ENCODE measurements at places on chromosomes 12 and 14. TPM values are rescaled to one million over a fixed set of nuclear protein-coding genes. Genes with fewer than 3 reads are reported as not detected.

- H3K36me3 ChIP-seq: no peaks in the 10 kb centered on the region
- H3K4me3 ChIP-seq: no peak overlapping the region
Observed at GRCh38 chr12:111122458-111122878, 202.1 kb upstream of the MYL2 start.

Gene CPNE6
- total RNA-seq: not detected

DNA sequence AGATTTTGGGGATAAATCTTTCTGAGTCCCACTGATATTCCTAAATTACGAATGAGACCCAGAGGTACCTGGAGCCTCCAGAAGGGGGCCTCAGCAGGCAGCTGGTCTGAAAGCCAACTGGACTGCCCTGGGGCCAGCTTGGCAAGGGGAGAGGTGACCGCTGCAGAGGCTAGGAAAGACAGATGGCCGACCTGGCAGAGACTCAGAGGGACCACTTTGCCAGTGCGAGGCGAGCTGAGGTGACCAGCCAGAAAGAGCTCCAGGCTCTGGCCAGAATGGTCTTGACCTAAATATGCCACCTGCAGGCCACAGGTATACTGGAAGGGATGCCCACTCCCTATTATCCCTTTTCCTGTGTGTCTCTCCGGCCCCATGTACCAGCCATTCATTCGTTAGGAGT is 256.8 kb upstream of the GARIN6 start:
- no peaks in the 10 kb centered on the region for H3K36me3 ChIP-seq
- no peak for DNase-seq
- H3K27ac ChIP-seq: no peak overlapping the region
- no peaks in the 10 kb centered on the region for H3K4me1 ChIP-seq
- no peaks in the 10 kb centered on the region for H3K27me3 ChIP-seq
- no peak overlapping the region for H3K4me3 ChIP-seq

GRCh38 chr14:100859781-100860180 is 33.9 kb downstream of the MEG3 start:
- no peak overlapping the region for H3K27ac ChIP-seq
- peak; percentile 36 for DNase-seq
- no peaks in the 10 kb centered on the region for H3K36me3 ChIP-seq
- no peak overlapping the region for H3K4me3 ChIP-seq
- no peaks in the 10 kb centered on the region for H3K27me3 ChIP-seq

DNA sequence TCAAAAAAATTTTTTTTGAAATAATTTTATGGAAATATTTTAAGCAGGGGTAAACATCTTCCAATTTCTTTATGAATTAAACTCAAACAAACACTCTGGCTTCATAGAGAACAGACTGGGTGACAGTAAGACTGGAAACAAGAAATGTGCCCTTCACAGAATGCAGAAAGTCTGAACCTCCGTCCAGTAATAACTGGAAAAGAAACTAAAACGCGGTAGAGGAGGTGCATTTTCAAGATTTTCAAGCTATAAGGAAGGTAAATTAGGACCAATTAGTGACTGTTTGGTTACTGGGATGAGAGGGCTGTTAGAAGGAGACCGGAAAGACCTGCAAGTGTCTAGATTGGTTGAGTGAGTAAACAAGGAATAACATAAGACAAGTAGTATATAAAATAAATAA is 245.7 kb downstream of the CEP128 start:
- H3K36me3 ChIP-seq: no peaks in the 10 kb centered on the region
- no peaks in the 10 kb centered on the region for H3K27me3 ChIP-seq
- no peak for DNase-seq

Gene OTOGL
- total RNA-seq: 0.88 TPM

Gene RIPK3
- 33.6 TPM for total RNA-seq

DNA sequence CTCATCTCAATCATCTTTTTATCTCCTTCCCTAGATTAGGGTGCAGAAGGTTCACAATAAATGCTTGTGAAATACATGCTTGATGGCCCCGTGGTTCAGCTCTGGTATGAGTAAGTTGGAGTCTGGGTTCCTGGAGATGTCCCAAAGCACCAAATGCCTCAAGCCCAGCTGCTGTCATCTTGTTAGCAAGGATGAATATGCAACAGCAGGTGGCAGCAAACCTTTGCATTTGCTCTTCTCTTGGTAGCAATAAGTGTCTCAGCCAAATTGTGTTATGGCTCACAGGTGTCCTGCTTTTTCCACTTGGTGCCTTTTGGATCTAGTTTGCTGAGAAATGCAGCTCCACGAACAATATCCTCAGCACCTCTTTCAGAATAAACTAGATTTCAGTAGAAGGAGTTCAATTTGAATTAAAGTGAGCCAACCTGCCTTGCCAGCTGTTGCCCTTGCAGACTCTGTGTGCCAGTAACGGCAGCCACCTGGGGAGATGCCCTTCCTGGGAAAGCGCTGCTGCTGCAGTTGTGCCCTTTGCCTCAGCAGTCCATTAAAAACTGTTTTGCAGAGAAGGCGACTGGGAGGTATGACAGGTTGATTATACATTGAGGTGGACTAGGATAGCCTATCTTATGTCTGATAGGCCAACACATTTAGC is 417.3 kb downstream of the SNAPC1 start:
- no peak for DNase-seq
- H3K27ac ChIP-seq: no peak overlapping the region
- no peaks in the 10 kb centered on the region for H3K36me3 ChIP-seq
- H3K4me3 ChIP-seq: no peak overlapping the region
- no peaks in the 10 kb centered on the region for H3K4me1 ChIP-seq
- H3K27me3 ChIP-seq: no peaks in the 10 kb centered on the region

Gene MYH6
- not detected for total RNA-seq

DNA sequence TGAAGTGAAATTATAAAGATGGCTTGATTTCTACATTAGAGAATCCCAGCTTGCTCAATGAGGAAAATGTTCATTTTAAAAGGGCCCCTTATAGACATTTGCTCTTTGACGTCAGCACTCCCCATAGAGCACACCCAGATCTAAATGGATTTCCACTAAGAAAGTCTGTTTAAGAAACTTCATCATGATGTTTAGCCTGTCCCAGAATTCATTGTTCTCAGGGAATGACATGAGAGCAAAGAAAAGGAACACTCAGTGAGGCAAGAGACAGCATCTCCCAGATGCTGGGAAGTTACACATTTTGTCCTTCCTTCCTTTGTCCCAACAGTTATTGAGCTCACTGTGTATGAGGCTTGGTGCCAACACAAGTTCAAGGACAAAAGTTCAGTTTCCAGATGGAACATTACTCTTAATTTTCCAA is 4.9 kb downstream of the PHLDA1 start:
- no peak for DNase-seq
- H3K27me3 ChIP-seq: peaks cover 29% of the 10 kb centered on the region
- peaks cover 38% of the 10 kb centered on the region for H3K4me1 ChIP-seq
- peak overlapping the region; percentile 89 for H3K4me3 ChIP-seq
- no peaks in the 10 kb centered on the region for H3K36me3 ChIP-seq
- peak overlapping the region; percentile 97 for H3K27ac ChIP-seq

DNA sequence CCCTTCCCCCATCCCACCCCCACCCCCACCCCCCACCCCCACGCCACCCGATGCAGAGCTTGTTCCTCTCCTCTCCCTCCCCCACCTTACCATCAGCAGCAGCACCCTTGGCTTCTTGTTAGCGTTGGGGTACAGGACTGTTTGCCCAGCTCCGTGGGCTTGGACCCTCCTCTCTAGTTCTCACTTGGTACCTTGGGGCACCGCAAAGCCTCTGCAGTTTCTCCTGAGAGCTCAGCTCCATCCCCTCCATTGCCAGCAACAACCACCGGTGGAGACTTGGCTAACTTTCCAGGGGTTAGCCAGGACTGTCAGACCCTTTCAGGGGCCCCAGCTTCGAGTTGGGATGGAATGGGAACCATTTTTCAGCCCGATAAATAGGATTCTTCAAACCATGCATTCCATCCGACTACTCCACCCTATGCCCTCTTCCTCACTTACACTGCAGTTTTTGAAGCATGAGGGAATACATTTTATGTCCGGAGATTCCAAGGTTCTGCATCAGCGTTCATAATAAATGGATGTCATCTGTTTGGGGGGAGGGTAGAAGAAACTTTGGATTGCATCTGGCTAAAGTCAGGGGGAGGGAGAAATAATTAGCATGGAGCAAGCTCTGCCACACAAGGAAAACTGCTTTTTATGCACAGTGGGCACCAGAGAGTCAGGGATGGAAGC is 1.1 kb downstream of the SCN8A start:
- H3K4me3 ChIP-seq: peak overlapping the region; percentile 79
- H3K4me1 ChIP-seq: peaks cover 12% of the 10 kb centered on the region
- peaks cover 4% of the 10 kb centered on the region for H3K27me3 ChIP-seq
- no peak overlapping the region for H3K27ac ChIP-seq

DNA sequence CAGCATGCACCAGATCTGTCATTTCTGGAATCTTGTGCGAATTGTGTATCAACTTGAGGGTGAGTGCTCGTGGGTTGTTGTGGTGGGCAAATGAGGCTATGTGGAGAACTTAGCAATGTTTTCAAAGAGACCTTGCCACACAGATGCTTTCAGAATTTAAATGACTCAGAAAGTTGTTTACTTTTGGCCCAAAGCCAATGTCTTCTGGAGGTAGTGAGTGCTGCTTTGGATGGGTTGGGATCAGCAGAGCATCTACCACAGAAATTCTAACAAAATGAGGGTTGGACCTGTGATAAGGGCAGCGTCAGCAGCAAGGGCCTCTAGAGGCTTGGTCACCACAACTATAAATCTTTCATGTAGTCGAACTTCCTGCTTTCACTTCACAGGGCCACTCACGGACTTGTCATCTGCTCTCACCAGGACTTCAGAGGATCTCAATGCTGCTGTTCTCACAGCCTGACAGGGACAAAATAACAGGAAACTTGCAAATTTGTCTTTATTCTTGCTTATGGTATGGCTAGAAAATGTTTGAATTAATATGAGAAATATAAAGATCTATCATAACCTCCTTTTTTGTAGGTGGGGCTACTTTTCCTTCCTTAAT is 111.4 kb downstream of the DACT1 start:
- no peaks in the 10 kb centered on the region for H3K27me3 ChIP-seq
- H3K27ac ChIP-seq: no peak overlapping the region
- no peaks in the 10 kb centered on the region for H3K36me3 ChIP-seq

GRCh38 chr14:64950889-64951288 is 8.3 kb upstream of the GPX2 start:
- peaks cover 3% of the 10 kb centered on the region for H3K4me1 ChIP-seq
- peaks cover 57% of the 10 kb centered on the region for H3K36me3 ChIP-seq
- H3K27ac ChIP-seq: no peak overlapping the region
- no peak overlapping the region for H3K4me3 ChIP-seq
- DNase-seq: no peak

Gene CPNE8
- total RNA-seq: 31.3 TPM

DNA sequence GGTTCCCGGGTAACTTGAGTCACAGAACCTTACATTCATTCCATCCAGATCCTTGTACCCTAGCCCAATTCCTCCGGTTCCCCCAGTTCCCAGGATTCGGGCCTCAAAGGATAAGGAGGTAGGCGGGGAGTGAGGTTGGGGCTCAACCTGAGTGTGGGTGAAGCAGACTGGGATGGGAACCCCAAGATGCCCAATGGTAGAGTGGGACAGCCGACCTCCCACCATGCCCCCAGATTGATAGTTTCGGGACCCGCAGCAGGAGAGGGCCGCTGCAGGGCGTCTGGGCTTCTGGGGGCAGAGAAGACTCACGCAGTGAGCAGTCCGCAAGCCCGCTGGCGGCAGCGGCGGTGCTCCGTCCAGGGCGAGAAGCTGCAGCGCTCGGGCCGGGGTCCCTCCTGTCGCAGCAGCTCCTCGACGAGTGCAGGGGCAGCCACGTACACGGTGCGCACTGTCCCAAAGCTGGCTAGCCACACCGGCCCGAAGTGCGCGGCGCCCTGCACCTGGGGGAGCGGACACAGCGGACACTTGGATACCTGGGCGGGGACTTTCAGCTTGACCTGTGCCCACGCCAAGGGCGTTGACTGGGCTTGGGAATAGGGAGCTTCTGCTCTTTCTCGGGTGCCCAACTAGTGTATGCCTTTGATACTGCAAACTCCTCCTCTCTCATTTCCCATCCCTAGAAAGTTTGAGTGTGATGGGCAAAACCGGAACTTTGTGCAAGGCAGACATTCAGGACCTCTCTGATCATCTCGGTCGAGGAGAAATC is 997 bp downstream of the CYP27B1 start:
- peaks cover 3% of the 10 kb centered on the region for H3K36me3 ChIP-seq
- no peak for DNase-seq
- H3K27me3 ChIP-seq: peaks cover 28% of the 10 kb centered on the region
- H3K4me3 ChIP-seq: peak overlapping the region; percentile 76
- peaks cover 29% of the 10 kb centered on the region for H3K4me1 ChIP-seq

DNA sequence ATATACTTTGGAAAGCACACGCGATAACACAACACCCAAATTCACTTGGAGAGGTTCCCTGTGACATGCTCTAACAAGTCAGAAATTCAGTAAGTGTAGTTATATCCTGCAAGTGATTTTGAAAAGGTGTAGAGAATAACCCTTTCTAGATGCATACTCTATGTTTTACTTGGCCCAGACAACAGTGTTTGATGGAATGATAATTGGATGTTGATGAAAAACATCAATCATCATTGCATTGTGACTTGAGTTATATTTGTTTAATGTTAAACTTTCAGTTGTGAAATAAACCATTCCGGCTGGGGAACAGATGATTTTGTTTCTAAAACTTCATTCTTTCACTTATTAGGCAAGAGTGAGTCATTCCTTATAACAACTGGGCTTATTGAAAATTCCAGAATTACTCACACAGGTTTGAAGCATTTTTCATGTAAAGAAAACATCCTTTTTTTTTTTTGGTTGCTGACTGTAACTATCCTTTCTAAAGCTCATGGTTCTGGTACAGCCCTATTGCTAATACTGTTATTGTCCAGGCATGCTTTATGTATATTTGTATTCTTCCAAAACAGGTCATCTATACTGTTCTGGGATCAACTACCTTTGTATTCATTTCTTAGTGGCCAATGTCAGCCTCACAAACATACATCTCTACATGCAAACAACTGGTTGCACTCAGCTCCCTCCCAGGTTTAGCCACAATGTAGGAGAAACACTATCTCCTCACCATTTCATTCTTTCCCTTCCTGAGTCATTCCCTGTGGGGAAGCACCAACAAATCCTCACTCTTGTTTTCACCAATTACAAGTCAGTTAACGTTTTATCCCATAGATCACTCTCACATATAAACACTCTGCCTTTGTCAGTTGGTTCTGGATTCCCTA is 121.2 kb upstream of the LRIG3 start:
- no peaks in the 10 kb centered on the region for H3K36me3 ChIP-seq
- H3K27me3 ChIP-seq: no peaks in the 10 kb centered on the region
- no peak for DNase-seq
- H3K27ac ChIP-seq: no peak overlapping the region
- H3K4me3 ChIP-seq: no peak overlapping the region

Gene TEX22
- 1.8 TPM for total RNA-seq

Gene RNF212B
- total RNA-seq: not detected

GRCh38 chr12:107514887-107515445 is 170.6 kb upstream of the PWP1 start:
- H3K4me1 ChIP-seq: no peaks in the 10 kb centered on the region
- no peak overlapping the region for H3K27ac ChIP-seq
- no peaks in the 10 kb centered on the region for H3K27me3 ChIP-seq
- no peak for DNase-seq
- no peak overlapping the region for H3K4me3 ChIP-seq

Gene ZNF385A
- total RNA-seq: 27.4 TPM

Measured in spleen (tissue), 13 donors.